ENCODE measurements at places on chromosomes 1 and 21.

DNA sequence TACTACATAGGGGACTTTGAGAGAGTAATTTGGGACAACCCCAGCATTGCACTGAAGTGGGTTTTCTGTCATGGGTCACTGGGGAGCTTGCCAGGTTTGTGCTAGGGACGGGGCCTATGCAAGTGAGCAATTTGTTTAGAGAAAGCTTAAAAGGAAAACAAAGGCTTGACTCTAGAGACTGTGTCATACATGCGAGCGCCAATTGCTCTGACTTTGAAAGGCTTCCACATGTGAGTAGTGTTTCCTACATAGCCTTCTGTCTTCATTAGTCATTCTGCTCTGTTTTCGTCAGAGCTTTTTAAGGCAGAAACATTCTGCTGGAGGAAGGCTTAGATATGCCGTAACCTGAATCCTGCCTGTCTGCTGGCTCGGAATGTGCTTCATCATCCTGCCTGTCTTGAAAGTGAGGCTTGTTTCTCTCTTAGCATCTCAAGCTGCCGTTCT, 28.4 kb downstream of the TRIM45 start:
- DNase-seq, result no peak

DNA sequence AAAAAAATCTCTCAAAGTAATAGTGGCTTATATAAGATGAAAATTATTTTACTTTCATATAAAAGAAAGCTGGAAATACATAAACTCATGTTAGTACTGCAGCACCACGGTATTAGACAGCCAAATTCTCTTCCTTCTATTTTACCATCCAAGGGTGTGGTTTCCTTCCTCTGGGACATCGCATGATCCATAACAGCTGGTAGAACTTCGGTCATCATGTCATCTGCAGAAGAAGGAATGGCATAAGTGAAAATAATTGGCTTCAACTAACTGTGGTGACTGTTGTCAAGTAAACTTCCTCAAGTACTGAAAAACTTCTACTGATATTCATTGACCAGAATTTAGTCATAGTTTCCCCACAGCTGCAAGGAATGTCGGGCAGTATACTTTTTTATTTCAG, 28.3 kb upstream of the IFI44L start:
- DNase-seq, result no peak

- no peak for DNase-seq
These were observed 8.1 kb downstream of the TACSTD2 start for GRCh38 chr1:58568911-58569310.

DNA sequence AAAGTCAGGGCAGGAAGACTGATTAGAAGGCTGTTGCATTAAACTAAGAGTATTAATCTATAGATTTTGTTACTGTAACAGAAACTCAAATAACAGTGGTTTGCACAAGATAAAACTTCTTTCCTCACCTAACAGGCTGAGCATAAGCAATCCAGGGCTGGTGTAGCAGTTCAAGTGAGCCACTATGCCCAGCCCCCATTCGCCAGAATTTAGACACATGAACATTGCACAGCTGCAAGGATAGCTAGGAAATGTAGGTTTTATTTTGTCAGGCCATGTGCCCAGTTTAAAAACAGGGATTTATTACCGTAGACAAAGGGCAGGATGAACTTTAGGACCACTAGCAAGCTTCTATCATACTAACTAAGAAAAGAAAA, 19.5 kb upstream of the DOCK7 start:
- DNase-seq, result no peak

- no peak for DNase-seq
These were observed 27.5 kb downstream of the DMBX1 start for GRCh38 chr1:46517010-46517600.

DNA sequence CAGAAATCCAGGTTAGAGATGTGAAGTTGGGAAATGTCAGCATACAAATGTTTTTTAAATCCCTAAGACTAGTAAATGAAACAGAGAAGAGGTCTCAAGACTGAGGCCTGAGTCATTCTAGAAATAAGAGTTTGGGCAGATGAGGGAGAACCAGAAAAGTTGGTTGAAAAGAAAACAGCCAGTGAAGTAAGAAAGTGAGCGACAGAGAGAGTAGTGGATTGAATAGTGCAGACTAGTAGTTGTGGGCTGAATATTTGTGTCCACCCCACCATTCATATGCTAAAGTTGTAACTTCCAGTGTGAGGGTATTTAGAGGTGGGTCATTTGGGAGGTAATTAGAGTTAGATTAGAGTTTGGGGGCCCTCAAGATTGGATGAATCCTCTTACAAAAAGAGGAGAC, 889.2 kb downstream of the TTLL7 start:
- DNase-seq, result no peak

DNA sequence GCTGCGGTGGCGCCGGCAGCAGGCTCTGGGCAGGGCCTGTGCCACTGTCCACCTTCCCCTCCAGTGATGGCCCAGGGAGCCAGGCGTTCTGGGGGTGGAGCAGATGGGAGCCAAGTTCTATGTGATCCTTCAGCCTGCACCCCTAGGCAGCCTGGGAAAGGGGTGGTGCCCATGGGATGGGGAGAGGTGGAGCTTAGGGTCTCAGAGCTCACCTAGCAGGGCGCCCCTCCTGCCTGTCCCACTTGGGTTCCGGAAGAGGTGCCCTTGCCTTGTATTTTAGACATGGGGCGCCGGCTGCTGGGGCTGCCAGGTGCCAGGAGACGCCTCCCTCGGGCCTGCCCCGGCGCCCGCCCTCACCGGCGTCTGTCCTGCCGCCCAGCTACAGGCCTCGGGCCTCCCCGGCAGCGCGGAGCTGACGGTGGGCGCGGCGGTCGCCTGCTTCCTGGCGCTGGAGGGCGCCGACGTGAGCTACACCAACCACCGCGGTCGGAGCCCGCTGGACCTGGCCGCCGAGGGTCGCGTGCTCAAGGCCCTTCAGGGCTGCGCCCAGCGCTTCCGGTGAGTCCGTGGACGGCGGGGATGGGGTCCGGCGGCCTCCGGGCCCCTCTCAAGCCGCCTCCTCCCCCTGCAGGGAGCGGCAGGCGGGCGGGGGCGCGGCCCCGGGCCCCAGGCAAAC, 3.1 kb upstream of the MMP23B start:
- DNase-seq, result peak; percentile 45

DNA sequence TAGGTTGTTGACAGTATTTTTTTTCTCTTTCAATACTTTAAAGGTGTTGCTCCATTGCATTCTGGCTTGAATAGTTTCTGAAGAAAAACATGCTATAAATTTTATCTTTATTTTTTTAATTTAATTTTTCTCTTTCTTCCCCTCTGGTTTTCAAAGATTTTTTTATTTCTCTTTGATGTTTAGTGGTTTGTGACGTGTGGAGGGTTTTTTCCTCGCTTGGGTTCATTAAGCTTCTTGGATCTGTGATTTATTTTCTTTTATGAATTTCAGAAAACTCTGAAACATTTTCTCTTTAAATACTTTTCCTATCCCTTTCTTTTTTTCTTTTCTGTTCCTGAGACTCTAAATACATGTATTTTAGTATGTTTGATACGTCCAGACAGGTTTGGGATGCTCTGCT, 9.3 kb downstream of the SLC30A7 start:
- DNase-seq, result no peak

- no peak for DNase-seq
These were observed 107.2 kb downstream of the RABGAP1L start for GRCh38 chr1:174266476-174266875.

- DNase-seq, result no peak
These were observed 1.6 kb upstream of the EGLN1 start for GRCh38 chr1:231423648-231424047.

GRCh38 chr1:65688848-65689247, 103.8 kb upstream of the PDE4B start:
- no peak for DNase-seq

- DNase-seq, result no peak
These were observed 73.9 kb downstream of the GLUL start for GRCh38 chr1:182317611-182318161.

- DNase-seq, result no peak
These were observed 605.3 kb downstream of the KCNT2 start for GRCh38 chr1:196002906-196003305.

DNA sequence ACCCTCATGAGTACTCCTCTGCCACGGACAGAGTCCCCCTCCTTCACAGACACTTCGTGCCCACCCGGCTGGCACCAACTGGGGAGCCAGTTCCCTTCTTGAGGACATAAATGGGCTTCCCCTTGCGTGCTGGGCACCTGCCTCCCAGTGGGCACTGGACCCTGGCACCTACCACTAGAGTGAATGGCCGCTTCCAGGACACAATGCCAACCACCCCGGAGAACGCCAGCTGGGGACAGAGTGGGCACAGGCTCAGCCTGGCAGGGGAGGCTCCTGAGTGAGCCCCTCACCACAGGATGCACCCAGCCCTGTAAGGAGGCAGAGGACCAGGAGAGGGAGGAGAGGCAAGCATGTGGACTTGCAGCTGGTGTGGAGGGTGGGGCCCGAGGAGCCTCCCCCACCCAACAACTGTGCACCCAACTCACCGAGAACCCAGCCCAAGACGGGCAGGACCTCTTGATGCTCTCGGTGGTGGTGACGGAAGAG, 1.0 kb downstream of the ENTREP3 start:
- no peak for DNase-seq

DNA sequence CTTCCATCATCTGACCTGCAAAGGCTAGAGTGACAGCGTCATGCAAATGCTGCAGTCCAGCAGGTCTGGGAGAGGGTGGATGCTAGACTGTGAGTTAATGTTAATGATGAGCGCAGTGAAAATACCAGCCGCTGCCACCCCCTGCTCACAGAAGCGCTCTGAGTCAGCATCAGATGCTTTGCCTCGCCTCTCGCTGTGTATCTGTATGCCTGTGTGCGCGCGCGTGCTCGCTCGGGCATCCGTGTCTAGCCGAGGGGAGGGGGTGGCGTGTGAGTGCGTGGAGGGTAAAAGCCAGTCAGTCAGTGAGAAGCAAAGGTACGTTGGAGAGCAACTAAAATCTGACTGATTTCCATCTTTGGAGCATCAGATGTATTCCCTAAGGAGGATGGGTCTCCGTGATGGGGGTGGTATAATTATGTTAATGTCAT, 858.7 kb downstream of the USP25 start:
- DNase-seq, result no peak

DNA sequence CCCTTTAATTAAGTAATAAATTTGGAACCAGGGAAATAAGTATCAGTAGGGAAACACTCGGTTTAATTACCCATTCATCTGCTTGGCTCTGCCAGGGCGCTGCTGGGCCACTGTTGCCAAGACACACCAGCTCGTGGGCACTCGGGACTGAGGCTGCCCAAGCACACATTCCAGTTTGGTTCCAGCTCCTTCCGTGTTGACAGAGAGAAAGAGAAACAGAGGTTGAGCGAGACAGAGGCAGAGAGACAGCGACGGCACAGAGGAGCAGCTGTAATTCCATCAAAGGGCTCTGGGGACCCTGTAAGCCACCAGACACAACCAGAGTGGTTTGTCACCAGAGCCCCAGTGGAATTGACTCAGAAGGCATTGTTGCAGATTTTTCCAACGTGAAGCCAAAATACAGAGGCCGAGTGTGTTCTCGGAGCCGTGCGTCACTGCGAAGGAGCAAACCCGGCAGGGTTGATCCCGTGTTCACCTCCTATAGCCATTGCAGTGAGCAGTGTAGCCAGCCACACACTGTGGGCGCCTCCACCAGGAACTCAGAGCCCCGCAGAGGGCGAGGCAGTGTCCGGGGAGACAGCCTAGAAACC, 33.5 kb downstream of the SYF2 start:
- DNase-seq, result no peak

DNA sequence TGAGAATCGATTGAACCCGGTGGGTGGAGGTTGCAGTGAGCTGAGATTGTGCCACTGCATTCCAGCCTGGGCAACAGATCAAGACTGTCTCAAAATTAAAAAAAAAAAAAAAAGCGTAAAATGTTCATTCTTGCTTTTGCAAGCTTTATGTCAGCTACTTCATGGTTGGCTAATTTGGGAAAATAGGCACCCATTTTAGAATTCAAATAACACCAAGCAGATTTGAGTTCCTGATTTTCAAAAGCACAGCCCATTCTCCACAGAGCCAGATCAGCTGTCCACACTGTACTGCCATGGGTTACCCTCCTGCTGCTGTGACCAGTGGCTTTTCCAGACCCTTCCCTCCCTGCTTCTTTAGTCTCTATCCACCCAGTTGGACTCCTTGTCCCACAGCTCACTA, 4.4 kb downstream of the THEM5 start:
- no peak for DNase-seq

DNA sequence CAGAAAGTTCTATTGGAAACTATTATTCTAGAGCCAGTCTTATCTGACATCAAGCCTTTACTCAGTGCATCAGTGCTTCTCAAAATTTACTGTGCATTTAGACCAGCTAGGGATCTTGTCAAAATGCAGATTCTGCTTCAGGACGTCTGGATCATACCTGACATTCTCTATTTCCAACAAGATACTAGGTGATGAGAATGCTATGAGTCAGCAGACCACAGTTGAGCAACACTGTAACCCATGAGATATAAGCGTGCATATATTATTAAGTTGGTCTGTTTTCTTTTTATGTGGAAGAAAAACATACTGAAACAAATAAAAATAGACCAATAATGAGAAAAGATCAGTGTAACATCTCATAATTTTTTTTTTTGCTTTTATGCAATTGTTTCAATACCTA, 40.4 kb upstream of the KCNH1 start:
- DNase-seq, result no peak

GRCh38 chr1:117622726-117623125, 16.9 kb downstream of the TENT5C start:
- DNase-seq, result no peak

DNA sequence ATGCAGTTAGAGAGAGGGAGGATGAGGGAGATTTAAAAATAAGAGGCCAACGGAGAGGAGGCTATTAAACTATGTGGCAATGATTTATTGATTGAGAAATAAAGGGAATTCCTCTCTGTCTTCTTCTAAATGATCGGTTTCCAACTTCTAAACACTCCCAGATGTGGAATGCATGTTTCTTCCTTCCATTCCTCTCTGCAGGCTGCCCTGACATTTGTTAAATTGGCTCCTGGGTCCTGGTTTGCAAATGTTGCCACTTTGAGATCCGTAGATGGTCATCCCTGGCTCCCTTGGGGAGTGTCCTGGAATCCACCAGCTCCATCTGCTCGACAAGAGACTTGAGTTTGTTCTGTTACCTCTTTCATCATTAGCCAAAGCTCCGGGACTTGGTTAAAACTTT, 10.3 kb upstream of the C1orf198 start:
- no peak for DNase-seq

DNA sequence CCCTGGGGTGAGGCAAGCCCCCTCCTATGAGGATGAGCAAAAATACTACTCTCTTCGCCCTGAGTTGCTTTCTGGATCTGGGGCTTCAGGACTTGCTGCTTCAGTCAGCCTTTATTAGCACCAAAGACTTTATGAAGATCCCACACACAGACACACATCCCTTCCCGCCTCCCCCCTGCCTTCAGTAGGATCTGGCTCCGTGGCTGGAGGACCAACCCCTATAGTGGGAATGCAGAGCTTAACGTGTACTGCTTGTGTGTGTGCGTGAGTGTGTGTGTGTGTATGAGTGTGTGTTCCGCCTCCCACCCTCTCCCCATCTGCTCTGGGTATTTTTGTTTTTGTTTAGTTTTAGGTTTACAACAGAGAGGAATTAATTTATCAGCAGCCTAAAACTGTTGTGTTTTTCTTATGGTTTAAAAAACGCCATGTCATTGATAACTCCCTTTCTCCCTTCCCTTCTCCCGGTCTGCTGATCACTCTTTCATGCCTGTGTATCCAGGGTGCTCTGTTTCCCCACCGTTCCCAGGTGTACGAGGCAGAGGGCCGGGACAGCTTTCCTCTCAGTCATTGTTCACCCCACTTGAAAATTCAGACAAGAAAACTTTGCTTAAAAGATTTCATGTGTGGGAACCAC, 27.5 kb upstream of the ZFP69B start:
- DNase-seq, result no peak

- DNase-seq, result no peak
These were observed 148.7 kb upstream of the NR5A2 start for GRCh38 chr1:199878823-199879222.

GRCh38 chr21:29382030-29382654, 83.4 kb downstream of the BACH1 start:
- DNase-seq, result no peak

- no peak for DNase-seq
These were observed 15.5 kb downstream of the RNF220 start for GRCh38 chr1:44420535-44420934.

All from effector memory CD8-positive, alpha-beta T cell (primary cell).